Right lung (tissue), 10 donors: ENCODE measurements at places on chromosomes 13 and 19. TPM values are rescaled to one million over a fixed set of nuclear protein-coding genes. Genes with fewer than 3 reads are reported as not detected.

SMIM44 gene
- polyA plus RNA-seq, result not detected

CD209 gene
- polyA plus RNA-seq, result 3.3 TPM

TEX29 gene
- polyA plus RNA-seq, result 0.64 TPM

ZNF493 gene
- 33.0 TPM for polyA plus RNA-seq

CGB5 gene
- polyA plus RNA-seq, result not detected

SHISA2 gene
- 57.6 TPM for polyA plus RNA-seq

MRPS12 gene
- 16.2 TPM for polyA plus RNA-seq

ZNF547 gene
- 5.2 TPM for polyA plus RNA-seq

MYCBP2 gene
- polyA plus RNA-seq, result 77.4 TPM

POU4F1 gene
- 0.15 TPM for polyA plus RNA-seq

CYP4F12 gene
- 8.8 TPM for polyA plus RNA-seq

ANO8 gene
- polyA plus RNA-seq, result 11.9 TPM

B9D2 gene
- 6.8 TPM for polyA plus RNA-seq

ZNF726 gene
- polyA plus RNA-seq, result 10.5 TPM

SIRT6 gene
- 20.8 TPM for polyA plus RNA-seq

CLEC4G gene
- polyA plus RNA-seq, result 0.31 TPM

ZNF296 gene
- 0.39 TPM for polyA plus RNA-seq

LILRB3 gene
- polyA plus RNA-seq, result 2.4 TPM

CALR3 gene
- 0.14 TPM for polyA plus RNA-seq

OR4F17 gene
- polyA plus RNA-seq, result not detected

BCAM gene
- 268 TPM for polyA plus RNA-seq
